Tongue (tissue), 3 donors: ENCODE measurements at places on chromosomes 1 and 21.

- peak; percentile 43 for DNase-seq
Observed at GRCh38 chr1:225137976-225138375, 208.5 kb downstream of the DNAH14 start.

DNA sequence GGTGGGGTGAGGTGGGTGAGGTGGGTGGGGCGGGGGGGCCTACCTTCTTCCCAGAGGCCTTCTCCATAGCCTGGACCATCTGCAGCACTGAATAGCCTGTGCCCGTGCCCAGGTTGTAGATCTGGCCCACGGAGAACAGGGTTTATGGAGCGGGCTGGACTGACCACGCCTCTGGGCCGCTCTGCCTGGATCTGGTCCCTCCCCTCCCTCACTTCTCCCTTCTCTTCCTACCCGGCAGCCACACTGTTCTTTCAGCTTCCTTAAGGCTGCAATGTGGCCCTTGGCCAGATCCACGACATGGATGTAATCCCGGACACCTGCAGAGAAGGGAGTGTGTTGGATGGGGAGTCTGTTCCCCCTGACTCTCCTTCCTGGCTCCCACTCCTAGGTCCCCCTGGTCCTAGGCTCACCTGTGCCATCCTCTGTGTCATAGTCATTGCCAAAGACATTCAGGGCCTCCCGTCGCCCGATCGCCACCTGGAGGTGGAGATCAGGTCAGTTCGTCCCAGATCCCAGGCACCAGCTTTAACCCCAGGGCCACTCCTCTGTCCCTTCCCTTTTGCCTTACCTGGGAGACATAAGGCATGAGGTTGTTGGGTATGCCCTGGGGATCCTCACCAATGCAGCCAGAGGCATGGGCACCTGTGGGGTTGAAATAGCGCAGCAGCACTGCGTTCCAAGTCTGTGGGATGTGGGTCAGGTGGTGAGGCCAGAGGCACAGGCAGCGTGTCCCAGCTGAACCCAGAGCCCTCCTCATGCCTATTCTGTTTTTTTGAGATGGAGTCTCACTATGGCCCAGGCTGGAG lies 3.9 kb downstream of the GALE start:
- no peak for DNase-seq

GRCh38 chr1:172390301-172390682 lies 30.2 kb upstream of the C1orf105 start:
- DNase-seq = peak; percentile 35

GRCh38 chr1:26035959-26036755 lies 9.8 kb downstream of the SLC30A2 start:
- DNase-seq = peak; percentile 90

- no peak for DNase-seq
Observed at GRCh38 chr1:156497743-156498431, 2.7 kb downstream of the MEF2D start.

DNA sequence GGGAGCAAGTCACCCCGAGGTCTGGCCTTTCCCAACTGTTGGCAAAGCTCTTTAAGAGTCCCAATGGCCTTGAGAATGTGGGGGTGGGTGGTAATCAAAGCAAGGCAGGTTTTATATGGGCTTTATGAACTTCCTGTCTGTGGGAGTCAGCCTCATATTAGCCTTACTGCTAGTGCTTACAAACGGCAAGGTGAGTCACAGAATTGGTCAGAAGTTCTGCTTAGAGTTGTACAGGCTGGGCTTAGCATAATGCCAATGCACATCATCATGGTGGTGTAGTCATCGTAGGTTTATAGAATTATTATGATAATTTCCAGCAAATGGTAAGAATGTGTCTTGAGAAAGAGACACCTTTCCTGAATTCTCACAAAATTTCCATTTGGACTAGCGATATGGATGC lies 192.7 kb upstream of the KIAA0040 start:
- DNase-seq = no peak

DNA sequence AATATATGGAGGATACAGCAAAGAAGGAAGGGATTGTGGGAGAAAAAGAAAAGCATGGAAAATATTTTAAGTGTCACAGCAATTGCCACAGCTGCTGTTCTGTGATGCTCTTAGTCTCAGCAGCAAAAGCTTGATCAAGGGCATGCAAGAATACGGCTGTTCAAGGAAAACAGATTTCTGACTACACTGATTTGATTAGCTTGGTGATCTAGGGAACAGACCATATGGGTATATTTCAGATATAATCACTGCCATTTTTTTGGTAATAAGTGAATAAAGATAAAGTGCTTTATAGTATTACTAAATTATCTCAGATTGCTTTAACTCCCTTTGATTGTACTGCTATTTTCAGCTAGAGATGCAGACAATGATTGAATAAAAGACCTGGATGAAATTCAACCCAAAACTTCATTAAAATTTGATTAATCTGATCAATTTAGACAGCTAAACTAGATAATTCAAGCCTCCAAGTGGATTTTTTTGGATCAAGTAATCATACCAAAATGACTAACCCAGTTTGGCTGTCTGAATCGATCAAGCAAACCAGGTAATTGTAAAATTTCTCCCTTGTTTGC lies 33.3 kb upstream of the LYPLAL1 start:
- peak; percentile 61 for DNase-seq

DNA sequence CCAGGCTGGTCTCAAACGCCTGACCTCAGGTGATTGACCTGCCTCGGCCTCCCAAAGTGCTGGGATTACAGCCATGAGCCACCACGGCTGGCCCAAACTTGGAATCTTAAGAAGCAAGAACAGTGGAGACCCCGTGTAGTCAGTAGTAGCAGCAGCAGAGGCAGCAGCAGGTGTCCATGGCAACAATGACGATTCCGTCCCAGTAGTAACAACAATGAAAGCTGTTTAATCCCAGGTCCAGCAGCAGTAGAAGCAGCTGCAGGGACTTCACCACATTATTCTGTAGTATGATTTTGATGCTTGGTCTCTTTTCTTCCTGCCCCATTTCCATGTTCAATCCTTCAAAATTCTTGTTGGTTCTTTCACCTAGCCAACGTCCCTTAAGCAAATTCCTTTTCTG lies 69.6 kb upstream of the KCTD3 start:
- DNase-seq = peak; percentile 51

GRCh38 chr1:225813214-225813964 lies 3.5 kb downstream of the EPHX1 start:
- DNase-seq = peak; percentile 46

- DNase-seq = peak; percentile 53
Observed at GRCh38 chr1:75134647-75135572, 722 bp downstream of the LHX8 start.

- DNase-seq = no peak
Observed at GRCh38 chr1:59094001-59094400, 202.9 kb upstream of the FGGY start.

- DNase-seq = no peak
Observed at GRCh38 chr21:45381036-45381787, 23.8 kb upstream of the COL18A1 start.

- DNase-seq = no peak
Observed at GRCh38 chr1:240385985-240386978, 225.7 kb downstream of the GREM2 start.

DNA sequence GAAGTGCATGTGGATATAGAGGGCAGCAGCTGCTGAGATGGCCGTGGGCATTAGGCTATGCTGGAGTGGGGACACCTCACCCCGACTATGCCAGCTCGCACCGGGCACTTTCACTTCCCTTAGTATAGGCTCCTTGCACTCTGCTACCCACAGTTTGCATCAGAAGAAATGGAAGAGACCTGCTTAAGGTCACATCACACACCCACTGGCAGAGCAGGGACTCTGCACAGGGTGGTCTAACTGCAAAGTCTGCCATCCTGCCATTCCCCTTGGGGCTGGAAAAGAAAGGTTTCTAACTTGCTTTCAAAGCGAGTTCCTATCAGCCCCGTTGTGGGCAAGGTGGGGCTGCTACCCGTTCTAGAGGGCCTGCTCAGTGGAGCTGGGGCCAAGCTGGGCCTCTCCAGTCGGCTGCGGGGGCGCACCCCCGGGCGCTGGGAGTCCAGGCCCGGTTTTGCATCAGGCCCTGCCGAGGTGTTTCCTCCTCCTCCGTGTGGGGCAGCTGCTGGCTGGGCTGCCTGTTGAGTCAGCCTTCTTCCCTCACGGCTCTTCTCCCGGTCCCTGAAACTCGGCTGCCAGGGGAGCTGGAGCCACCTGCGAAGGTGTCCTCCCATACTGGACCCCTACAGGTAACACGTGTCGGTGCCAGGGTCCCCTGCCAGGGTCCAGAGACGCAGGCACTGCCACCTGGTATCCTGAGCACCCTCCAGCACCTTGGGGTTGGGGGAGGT lies at the start of gene SYTL1:
SYTL1 (plus strand) TSS at position 498 of the 728 bp plus-strand sequence. CDS start 3,313 bp downstream, outside the sequence.
- peak; percentile 60 for DNase-seq

DNA sequence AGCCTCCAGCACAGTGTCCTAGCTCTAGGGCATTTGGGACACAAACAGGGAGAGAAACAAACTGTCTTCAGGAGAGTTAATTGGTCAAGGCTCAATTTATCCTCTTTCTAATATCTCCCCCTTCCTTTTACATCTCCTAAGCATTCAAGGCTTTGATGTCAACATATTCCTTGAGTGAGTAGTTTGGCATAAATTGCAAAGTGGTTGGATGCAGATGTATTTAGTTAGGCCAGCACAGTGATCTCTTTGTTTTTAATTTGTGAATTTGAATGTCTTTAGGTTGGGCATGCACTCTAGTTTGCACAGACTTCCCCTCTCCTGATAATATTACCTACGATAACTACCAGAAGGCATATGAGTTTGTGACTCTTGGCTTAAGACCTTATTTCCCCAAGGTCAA lies 12.5 kb upstream of the OLFML2B start:
- DNase-seq = no peak

- no peak for DNase-seq
Observed at GRCh38 chr1:24406788-24407187, 6.8 kb downstream of the STPG1 start.

GRCh38 chr1:215476541-215476940 lies 90.6 kb upstream of the KCTD3 start:
- no peak for DNase-seq

DNA sequence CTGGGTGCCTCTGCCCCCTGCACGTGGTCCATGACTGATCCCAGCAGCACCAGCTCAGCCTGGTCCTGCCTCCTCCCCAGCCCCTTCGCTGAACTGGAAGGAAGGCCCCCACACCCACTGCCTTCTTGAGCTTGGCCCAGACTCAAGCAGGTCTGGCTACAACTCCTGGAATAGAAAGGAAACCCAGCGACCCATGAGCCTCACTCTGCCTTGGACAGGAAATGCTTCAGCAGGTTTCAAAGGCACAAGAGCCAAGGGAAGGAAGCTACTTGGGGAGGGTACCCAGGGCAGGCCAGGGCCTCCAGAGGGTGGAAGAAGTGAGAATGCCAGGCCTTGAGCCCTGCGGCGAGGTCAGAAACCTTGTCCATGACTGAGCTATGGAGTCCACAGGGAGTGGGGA lies 35.9 kb upstream of the RD3 start:
- DNase-seq = no peak

GRCh38 chr1:21449906-21450305 lies 10.0 kb downstream of the NBPF3 start:
- DNase-seq = no peak

DNA sequence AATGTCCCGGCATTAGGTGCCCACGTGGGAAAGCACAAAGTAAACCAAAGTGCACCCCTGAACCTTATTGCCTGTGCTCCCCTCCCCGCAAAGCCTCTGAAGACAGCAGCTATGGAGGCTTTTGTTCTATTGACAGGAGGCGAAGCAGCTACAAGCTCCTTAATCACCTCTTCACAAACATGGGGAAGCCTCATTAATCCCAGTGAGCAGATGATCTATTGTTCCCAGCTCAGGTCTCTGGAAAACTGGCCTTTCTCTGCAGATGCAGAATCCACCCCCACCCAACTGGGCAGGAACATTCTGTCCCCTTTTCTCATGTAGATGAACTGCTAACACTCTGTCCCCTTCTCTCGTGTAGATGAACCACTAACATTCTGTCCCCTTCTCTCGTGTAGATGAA lies 190.5 kb upstream of the CSF3R start:
- DNase-seq = no peak

- no peak for DNase-seq
Observed at GRCh38 chr1:2533365-2533764, 3.3 kb upstream of the HES5 start.

- no peak for DNase-seq
Observed at GRCh38 chr1:200298242-200298641, 111.6 kb downstream of the ZNF281 start.

DNA sequence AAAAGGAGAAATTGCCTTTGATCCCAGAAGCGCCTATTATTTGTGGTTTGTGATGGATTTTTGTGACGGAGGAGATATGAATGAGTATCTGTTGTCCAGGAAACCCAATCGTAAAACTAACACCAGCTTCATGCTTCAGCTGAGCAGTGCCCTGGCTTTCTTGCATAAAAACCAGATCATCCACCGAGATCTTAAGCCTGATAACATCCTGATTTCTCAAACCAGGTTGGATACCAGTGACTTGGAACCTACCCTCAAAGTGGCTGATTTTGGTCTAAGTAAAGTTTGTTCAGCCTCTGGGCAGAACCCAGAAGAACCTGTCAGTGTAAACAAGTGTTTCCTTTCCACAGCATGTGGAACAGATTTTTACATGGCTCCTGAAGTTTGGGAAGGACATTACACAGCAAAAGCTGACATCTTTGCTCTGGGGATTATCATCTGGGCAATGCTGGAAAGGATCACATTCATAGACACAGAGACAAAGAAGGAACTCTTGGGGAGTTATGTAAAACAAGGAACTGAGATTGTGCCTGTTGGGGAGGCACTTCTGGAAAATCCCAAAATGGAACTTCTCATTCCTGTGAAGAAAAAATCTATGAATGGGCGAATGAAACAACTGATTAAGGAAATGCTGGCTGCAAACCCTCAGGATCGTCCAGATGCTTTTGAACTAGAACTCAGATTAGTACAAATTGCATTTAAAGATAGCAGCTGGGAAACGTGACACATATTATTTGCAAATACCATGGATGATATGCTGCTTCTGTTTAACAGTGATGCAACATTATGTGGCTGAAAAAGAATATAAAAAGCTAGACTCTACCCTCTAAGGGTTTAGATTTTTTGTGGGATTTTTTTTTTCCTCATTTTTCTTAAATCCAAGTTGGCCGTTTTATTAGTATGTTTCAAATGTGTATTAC lies 10.5 kb downstream of the PDIK1L start:
- DNase-seq = no peak

DNA sequence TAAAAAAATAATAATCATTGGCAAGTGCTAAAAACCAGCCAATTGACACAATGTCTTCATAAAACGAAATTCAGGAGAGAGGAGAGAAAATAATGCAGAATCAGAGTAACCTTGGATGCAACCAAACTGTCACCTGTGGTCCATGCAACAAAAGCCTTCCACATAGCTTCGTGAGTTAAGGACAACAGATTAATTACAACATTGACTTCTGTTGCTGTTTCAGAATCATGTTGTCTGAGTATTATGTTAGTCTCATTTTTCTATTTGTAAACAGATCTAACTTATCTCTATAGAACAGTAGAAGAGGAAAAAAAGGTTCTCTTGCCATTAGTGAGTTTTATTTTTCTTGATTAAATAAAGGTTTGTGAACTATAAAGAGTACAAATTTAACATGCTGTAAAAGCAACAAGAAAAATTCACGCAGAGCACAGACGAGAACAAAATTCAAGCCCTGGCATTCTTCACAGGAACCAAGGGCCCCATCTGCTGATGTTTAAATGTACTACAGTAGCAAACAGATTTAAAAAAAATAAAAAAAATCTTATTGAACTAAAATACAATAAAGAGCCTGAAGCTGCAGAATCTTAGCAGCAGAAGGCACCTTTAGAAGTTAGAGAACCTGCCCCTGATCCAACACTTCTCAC lies 381.1 kb upstream of the PKN2 start:
- peak; percentile 68 for DNase-seq
